ENCODE measurements at places on chromosomes 4 and X. TPM values are rescaled to one million over a fixed set of nuclear protein-coding genes. Genes with fewer than 3 reads are reported as not detected.

Gene F11
- polyA plus RNA-seq: not detected

Gene EXOC1L
- 0.11 TPM for polyA plus RNA-seq

Gene NDST4
- not detected for polyA plus RNA-seq

Gene GPC3
- 7.0 TPM for polyA plus RNA-seq

Gene FAM236C
- polyA plus RNA-seq: not detected

DNA sequence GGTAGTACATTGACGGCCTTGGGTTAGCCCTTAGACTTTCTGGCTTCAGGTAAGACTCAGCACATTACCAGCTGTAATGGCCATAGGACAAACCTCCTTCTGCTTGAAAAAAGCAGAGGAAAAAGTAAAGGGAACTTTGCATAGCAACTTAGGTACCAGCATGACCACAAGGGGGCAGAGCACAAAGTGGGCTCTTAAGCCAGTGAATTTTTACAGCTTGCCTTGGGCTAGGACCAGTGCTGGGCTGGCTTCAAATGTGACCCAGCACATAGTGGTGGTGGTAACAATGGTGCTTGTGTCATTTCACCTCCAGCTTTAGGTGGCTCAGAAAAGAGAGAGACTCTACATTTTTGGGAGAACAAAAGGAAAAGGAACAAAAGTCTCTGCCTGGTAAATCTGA lies 66.1 kb downstream of the KLHL4 start:
- no peak for DNase-seq

DNA sequence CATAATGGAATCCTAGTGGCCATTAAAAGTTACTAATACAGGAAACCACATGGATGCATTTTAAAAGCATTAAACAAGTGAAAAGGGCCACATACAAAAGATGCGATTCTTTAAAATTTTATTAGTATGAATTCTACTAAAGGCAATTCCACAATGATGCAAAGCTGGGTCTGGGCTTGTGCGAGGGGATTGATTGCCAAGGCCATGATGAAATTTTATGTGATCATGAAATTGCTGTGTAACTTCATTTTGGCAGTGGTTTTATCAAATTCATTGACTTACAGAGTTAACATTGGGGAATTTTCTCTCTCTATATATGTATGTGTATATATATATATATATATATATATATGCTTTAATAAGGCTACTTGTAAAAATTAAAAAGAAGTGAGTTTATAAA lies 1142.5 kb upstream of the IGFBP7 start:
- DNase-seq: no peak

DNA sequence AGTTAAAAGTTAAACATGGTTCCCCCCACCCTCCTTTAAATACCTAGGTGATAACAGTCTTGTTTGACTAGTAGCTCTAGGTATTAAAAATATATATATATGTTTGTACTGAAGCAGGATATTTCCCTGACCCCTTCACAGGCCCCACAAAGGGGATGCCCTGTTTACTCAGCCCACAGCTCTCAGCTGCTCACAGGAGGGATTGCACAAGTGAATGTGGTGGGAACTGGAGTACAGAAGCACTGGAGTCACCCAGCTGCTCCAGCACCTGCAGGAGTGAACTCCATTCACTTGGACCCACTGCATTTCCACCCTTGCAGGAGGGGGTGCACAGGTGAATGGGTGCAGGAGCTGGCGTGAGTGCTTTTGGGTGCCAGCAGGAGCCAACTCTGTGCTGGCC lies 99.3 kb upstream of the TLR3 start:
- no peak for DNase-seq

DNA sequence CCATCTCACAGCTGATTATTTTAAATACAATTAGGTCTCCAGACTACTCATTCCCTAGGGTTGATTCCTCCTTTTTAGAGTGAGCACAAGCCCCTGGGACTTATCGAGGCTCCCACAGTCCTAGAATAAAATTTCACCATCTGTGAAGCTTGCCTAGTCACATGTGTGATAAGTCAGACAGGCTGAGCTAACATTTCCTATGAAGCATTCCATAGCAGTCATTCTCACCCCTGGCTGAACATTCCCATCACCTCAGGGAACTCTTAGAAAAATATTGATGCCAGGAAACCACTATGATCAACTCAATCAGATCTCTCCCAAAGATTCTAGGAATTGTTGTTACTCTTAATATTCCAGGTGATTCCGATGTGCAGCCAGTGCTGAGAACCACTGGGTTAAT lies 37.7 kb downstream of the ARHGEF9 start:
- no peak for DNase-seq

Measured in right cardiac atrium (tissue), 5 donors.